Activated T-cell treated with anti-CD3 and anti-CD28 coated beads for 4 hours (primary cell): ENCODE measurements at places on chromosomes 6 and 20.

GRCh38 chr6:74519163-74519562 lies 686.7 kb downstream of the COL12A1 start:
- DNase-seq = no peak

DNA sequence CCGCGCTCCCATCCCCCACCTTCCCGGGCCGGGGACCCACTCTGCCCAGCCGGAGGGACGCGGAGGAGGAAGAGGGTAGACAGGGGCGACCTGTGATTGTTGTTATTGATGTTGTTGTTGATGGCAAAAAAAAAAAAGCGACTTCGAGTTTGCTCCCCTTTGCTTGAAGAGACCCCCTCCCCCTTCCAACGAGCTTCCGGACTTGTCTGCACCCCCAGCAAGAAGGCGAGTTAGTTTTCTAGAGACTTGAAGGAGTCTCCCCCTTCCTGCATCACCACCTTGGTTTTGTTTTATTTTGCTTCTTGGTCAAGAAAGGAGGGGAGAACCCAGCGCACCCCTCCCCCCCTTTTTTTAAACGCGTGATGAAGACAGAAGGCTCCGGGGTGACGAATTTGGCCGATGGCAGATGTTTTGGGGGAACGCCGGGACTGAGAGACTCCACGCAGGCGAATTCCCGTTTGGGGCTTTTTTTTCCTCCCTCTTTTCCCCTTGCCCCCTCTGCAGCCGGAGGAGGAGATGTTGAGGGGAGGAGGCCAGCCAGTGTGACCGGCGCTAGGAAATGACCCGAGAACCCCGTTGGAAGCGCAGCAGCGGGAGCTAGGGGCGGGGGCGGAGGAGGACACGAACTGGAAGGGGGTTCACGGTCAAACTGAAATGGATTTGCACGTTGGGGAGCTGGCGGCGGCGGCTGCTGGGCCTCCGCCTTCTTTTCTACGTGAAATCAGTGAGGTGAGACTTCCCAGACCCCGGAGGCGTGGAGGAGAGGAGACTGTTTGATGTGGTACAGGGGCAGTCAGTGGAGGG lies 2.8 kb downstream of the SOX4 start:
- DNase-seq = no peak

DNA sequence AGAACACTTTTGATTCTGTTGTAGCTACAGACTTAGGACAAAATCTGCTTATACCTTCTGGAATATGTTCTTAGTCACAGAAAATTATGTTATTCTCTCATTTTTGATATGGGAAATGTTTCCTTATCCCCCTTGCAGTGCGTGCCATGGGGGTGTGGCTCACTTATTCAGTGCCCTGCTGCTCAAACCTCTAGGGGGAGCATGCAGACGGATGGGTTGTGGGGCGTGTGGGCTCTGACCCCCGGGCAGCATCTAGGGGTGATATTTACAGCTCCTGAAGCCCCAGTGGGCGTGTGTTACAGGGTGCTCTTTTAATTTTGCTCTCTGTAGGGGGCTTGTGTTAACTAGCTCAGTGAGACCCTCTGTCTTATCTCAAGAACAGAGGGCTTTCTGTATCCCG lies 61.3 kb upstream of the FERMT1 start:
- no peak for DNase-seq

DNA sequence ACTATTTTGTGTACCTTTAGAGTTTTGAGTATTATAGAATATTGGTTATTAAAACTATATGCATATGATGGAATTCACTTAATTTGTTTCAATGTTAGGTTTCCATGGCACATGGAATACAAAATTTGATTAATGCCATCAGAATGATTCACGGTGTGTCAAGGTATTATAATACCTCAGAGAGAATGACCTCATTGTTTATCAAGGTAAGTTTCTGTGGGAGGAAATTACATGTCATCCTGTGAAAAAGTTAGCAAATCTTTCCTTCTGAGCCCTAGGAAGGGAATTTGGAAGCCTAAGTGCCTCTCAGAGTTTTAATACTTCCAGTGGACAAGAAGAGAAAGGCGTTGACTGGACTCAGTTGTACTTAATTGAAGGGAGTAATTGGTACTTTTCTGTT lies 40.8 kb downstream of the DNAH8 start:
- no peak for DNase-seq

DNA sequence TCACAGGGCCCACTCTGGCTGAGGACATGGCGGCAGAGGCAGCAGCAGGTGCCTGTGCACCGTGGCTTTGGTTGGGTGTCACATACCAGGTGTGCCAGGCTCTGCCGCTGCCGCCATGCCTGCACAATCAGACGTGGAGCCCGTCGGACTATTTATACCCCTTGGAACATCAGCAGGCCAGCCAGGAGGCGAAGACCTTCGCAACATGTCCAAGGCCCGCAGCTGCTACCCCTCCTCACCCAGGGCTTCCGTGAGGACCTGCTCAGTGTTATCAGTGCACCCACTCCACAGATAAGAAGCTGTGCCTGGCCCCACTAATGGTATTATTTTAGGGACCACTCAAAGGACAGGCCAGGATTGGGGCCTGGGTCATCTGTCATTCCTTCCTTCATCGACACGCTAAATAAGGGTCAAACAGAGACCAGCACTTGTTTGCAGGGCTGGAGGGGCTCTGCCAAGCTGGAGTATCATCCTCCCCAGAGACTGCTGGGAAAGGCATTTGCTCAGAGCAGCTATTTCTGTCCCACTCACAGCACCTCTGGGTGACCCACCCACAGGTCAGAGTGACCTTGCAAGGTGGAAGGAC lies 109.2 kb downstream of the BMP7 start:
- no peak for DNase-seq
